ENCODE measurements at places on chromosomes 3 and 15. TPM values are rescaled to one million over a fixed set of nuclear protein-coding genes. Genes with fewer than 3 reads are reported as not detected.
A peak's percentile ranks its signal among the peaks of the same experiment; 100 is the strongest.

- DNase-seq = no peak
Observed at GRCh38 chr3:99765042-99765942, 52.4 kb upstream of the CMSS1 start.

GRCh38 chr15:34582461-34583371 lies 735 bp downstream of the GOLGA8B start:
- peak; percentile 88 for DNase-seq

- DNase-seq = peak; percentile 43
Observed at GRCh38 chr15:75235051-75235673, 23.0 kb upstream of the GOLGA6C start.

DNA sequence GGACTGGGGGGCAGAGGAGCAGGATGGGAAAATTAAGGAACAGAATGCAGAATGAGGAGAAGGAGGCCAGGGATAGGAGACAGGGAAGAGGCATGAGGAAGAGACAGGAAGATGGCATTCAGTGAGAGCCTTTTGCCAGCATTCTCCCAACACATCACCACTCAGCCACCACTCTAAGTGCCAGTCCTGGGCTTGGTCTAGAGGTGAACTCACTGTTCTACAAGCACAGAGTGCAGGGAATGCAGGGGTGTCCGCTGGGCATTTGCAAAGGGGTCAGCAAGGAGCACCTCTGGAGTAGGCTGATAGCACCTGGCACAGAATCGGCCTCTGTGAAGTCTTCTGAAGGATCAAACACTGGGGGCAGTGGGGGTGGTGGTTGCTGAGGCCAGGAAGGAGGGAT lies 14.6 kb upstream of the IGDCC3 start:
- no peak for DNase-seq

DNA sequence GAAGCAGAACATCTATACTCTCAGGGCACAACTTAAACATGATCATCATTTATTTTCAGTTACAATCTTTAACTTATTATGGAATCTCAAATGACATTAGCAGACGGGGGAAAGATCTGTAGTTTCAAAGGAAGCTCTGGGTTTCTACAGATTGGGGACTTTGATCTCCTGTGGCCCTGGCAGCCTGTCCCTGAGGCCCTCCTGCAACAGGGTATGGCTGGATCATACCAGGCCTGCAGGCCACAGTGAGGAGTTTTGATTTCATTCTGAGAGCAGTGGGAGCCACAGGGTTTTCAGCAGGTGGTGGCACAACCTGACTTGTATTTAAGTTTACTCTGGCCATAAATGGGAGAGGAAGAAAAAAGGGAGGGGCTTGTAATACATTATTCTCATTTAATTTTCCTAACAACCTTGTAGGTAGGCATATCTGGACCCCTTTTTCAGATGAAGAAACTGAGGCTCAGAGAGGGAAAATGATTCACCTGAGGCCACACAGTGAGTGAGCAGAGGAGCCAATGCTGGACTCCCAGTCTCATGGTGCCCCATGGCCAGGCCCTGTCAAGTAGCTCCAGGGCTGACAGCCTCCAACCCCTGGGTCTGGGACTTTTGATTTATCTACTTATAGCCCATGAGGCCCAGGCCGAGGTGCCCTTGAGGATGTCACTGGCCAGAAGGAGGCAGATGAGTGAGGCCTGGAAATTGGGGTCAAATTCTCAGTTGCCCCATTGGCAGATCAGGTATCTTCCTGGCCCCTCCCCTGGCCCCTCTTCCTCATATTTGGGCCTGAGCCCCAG lies 71.0 kb downstream of the ATP2B2 start:
- DNase-seq = peak; percentile 52

GRCh38 chr3:196274585-196274984 lies 12.9 kb downstream of the PCYT1A start:
- DNase-seq = no peak

GRCh38 chr3:178915365-178915764 lies 156.2 kb downstream of the ZMAT3 start:
- no peak for DNase-seq

GRCh38 chr3:120114376-120114775 lies 20.1 kb upstream of the GSK3B start:
- DNase-seq = no peak

- DNase-seq = no peak
Observed at GRCh38 chr3:60759439-60759838, 491.8 kb downstream of the FHIT start.

DNA sequence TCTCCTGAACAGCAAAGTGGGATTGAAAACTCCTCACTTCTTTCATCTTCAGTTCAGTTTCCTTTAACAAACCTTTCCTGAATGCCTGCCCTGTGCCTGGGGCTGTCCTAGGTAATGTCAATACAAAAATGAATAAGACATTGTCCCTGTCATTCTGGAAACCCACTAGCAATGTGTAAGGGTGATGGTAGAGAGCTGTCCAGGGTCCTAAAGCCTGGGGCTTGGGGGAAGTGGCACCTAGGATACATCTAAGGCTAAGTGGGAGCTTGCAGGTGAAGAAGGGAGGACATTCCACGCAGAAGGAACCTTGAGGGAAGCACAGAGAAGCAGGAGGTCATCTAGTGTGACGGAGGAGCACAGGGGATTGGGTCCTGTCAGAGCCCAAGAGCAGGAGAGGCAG lies 212.7 kb upstream of the PPP2R3A start:
- DNase-seq = no peak

GRCh38 chr15:69854001-69854400 lies 243.7 kb downstream of the TLE3 start:
- peak; percentile 11 for DNase-seq

- no peak for DNase-seq
Observed at GRCh38 chr3:115646027-115646690, 22.8 kb downstream of the GAP43 start.

The ZCWPW2 gene
- 0.76 TPM for total RNA-seq

The CCDC33 gene
- total RNA-seq = not detected

The GCSAM gene
- 12.5 TPM for total RNA-seq

GRCh38 chr3:43061101-43061895 lies 44.6 kb downstream of the POMGNT2 start:
- no peak for DNase-seq

The ARGFX gene
- total RNA-seq = not detected

GRCh38 chr3:20173844-20174410 lies 12.1 kb downstream of the SGO1 start:
- no peak for DNase-seq

DNA sequence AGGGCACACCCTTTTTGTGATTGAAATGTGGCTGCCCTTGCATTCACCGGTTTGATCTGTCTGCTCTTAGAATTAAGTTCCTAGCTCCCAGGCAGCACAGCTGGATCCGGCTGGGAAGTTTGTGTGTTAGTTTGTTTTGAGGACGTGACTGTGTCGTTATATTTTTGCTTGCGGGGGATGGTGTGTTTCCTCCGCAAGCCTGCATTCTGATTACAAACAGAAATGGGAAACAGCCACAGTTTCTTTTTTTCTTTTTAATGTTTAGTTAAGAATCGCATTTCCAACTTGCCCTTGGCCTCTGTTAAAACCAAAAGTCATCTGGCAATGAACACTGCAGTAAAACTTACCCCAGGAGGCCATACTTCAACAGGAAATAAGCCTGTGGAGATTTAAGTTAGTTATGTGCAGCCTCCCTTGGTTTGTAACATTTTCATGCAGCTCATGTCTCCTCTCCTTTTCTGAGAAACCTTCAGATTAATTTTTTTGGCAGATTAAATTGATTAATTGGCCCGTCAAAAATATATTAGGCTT lies 888 bp downstream of the TMOD3 start:
- no peak for DNase-seq

- DNase-seq = no peak
Observed at GRCh38 chr3:105444725-105445124, 78.0 kb downstream of the ALCAM start.

The GP5 gene
- total RNA-seq = 0.59 TPM

GRCh38 chr3:186298876-186299275 lies 63.2 kb downstream of the DGKG start:
- DNase-seq = no peak

- no peak for DNase-seq
Observed at GRCh38 chr3:82824491-82824890, 1063.0 kb upstream of the GBE1 start.

DNA sequence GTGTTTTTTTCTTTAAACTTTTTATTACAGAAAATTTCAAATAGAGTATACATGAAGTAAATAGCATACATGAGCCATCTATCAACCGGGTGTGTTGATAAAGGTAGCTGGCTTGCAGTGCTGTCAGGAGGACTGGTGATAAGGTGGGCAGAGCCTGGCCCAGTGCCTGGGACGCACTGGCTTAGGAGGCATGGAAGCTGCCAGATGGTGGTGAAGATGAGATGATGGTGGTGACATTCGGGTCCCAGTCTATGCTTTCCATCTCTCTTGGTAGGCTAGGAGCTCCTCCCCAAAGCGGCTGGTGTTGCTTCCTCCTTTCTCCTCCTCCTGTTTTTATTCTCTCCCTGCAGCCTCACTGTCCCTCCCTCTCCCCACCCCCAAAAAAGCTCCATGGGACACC lies 101.7 kb downstream of the ADCY5 start:
- peak; percentile 42 for DNase-seq

DNA sequence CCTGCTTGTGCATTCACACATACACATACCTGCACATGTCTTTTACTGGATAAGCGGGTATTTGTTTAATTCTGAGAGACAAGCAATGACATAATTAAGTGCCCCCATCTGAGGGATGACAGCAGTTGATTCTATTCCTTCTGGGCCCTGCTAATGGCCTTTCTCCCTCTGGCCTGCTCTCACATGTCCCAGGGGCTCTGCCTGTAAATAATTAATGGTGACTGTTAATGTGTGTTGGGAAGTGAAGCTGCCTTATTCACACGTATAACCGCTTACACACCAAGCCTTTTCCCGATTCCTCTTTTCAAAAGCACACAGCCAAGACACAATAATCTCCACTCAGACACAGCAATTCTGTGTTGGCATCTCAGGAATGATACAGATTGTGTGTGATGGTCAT lies 47.8 kb downstream of the LRRK1 start:
- no peak for DNase-seq

The GOLGA8O gene
- 1.5 TPM for total RNA-seq

The ADPGK gene
- total RNA-seq = 96.1 TPM

DNA sequence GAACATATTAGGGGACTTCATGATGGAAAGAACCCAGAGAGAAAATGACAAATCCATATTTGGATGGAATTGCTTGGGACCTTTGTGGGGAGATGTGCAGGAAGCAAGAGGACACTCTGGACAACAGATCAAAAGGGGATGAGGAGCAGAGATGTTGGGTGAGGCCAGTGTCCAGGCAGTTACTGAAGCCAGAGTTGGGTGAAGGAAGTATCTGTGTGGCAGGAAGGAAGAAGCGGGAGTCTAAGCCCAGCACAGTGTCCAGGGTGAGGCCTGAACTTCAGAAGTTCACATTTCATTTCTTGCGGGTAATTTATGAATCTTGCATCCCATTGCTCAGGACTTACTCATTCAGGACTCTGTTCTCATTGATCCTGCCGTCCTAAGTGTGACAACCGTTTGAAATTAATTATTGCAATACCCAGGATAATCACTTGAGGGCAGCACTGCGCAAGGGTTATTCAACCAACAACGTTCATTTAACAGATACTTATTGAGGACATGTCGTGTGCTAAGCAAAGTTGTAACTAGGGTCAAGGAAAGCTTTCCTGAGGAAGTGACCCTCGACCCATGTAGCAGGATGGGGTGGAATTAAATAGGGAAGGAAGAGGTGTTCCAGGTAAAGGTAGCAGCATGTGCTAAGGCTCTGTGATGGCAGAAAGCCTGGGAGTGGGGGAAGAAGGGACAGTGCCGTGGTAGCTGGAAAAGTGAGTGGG lies 61.3 kb upstream of the CMTM8 start:
- DNase-seq = no peak

GRCh38 chr3:40216471-40216870 lies 93.0 kb upstream of the EIF1B start:
- DNase-seq = no peak

DNA sequence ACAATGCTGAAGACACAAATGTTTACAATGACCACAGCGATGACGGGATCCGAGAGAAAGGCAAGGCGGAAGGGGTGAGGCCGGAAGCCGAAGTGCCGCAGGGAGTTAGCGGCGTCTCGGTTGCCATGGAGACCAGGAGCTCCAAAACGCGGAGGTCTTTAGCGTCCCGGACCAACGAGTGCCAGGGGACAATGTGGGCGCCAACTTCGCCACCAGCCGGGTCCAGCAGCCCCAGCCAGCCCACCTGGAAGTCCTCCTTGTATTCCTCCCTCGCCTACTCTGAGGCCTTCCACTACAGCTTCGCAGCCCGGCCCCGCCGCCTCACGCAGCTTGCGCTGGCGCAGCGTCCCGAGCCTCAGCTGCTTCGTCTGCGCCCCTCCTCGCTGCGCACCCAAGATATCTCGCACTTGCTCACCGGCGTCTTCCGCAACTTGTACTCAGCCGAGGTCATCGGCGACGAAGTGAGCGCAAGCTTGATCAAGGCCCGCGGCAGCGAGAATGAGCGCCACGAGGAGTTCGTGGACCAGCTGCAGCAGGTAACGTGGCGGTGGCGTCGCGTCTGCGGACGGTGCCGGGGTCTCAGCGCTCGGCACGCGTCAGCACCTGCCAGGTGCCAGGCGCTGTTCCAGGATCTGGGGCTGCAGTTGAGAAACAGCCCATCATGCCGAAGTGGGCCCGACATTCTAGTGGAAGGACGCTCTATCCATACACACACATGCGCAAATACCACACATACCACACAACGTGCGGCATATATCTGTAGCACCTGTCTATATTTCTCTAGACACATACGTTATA lies at the start of gene DLEC1:
Gene DLEC1, plus strand, starts transcription at position 108 of the 798 bp plus-strand sequence. Its CDS starts 18 bp downstream, at position 126.
- DNase-seq = peak; percentile 94

DNA sequence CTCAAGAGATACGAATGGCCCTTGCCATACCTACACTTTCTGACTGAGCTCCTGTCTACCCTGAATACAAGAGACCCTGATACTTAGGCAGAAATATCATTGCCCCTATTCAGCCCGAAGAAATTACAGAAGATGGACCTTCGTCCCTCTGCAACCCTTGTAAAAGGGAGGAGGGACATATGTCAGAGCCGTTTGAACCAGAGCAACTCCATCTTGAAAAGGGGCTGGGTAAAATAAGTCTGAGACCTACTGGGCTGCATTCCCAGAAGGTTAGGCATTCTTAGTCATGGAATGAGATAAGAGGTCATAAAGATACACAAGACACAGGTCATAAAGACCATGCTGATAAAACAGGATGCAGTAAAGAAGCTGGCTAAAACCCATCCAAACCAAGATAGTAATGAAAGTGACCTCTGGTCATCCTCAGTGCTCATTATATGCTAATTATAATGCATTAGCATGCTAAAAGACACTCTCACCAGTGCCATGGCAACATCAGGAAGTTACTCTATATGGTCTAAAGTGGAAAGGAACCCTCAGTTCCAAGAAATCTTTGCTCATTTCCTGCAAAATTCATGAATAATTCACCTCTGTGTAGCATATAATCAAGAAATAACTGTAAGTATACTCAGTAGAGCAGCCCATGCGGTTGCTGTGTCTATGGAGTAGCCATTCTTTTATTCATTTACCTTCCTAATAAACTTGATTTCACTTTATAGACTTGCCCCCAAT lies 49.7 kb upstream of the GPD1L start:
- DNase-seq = no peak

The CCR2 gene
- 43.7 TPM for total RNA-seq

DNA sequence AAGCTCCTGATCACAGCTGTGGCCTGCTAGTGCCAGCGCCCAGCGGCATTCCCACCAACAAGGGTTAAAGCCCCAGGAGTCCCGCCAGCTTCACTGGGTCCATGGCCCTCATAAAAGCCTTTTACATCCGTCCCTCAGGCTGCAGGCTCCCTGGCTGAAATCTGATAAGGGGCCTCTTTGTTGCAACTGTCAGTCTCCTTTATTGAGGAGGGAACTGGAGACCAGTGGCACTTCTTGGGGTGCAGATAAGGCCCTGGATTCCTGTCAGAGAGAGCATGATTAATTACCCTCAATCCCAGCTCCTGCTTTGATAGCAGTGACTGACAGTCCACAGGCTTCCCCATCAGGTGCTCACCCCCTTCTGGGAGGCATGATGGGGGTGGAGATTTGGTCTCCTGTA lies 30.9 kb upstream of the CLK3 start:
- DNase-seq = peak; percentile 23

Measured in spleen (tissue), 13 donors.